ENCODE measurements at places on chromosomes 5 and 9.

DNA sequence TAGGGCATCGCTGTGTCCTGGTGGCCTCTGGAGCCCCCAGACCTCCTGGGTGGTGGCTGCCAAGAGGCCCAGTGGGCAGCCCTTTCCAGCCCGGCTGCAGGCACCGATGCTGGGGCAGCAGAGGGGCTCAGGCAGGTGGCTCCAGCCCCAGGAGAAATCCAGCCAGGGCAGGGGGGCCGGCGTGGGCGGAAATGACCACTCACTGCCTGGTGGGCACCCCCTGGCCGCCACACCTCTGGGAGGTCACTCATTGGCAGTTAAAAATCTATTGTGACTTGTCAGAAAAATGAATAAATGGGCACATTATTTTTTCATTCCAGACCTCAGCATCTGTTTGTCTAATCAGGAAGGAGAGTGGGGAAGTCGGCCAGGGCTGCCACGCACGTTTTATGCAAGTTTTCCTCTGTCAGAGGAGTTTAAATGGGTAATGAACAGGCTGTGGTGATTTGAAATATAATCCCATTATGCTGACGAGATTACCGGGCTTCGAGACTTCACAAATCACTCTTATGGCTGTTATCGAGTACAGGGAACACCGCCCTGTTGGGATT, 171.9 kb downstream of the GAPVD1 start:
- H3K36me3 ChIP-seq: no peaks in the 10 kb centered on the region
- no peaks in the 10 kb centered on the region for H3K27me3 ChIP-seq
- H3K4me1 ChIP-seq: no peaks in the 10 kb centered on the region
- no peak overlapping the region for H3K4me3 ChIP-seq

DNA sequence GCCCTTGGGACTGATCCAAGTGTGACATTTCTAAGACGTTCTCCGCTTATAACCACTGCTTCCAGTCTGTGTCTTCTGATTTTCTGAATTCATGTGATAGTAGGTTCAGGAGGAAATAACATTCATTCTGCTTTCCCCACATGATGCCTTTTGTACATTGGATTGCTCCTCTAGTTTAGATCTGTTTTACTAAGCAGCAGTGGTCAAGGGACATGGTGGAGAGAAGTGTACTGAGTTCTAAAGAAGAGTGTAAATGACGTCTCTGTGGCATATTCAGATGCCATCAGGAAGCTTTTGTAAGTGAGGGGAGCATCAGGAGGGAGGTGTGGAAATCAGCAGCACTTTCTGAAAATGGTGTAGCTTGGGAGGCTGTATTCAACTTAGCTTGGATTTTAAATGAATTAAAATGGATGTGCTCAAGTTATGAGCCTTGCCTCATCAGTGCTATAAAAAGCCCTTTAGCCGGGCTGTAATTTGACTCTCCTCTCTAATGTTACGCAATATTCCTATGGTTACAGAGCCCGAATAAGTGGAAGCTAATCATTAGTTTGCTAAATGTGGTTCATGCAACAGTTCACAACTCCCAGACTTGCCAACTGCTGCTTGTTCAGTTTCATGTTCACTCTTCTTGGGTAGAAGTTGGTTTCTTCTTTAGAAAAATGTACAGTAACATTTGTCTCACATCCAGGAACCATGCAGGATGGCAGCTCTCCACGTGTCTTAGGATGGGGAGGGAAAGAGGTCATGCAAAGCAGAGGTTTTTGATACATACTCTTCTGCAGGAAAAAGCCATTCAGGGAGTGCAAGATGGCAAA, 281.3 kb downstream of the ARHGAP26 start:
- H3K4me3 ChIP-seq: no peak overlapping the region
- H3K27ac ChIP-seq: no peak overlapping the region
- H3K27me3 ChIP-seq: no peaks in the 10 kb centered on the region
- no peaks in the 10 kb centered on the region for H3K36me3 ChIP-seq
- peaks cover 38% of the 10 kb centered on the region for H3K4me1 ChIP-seq

DNA sequence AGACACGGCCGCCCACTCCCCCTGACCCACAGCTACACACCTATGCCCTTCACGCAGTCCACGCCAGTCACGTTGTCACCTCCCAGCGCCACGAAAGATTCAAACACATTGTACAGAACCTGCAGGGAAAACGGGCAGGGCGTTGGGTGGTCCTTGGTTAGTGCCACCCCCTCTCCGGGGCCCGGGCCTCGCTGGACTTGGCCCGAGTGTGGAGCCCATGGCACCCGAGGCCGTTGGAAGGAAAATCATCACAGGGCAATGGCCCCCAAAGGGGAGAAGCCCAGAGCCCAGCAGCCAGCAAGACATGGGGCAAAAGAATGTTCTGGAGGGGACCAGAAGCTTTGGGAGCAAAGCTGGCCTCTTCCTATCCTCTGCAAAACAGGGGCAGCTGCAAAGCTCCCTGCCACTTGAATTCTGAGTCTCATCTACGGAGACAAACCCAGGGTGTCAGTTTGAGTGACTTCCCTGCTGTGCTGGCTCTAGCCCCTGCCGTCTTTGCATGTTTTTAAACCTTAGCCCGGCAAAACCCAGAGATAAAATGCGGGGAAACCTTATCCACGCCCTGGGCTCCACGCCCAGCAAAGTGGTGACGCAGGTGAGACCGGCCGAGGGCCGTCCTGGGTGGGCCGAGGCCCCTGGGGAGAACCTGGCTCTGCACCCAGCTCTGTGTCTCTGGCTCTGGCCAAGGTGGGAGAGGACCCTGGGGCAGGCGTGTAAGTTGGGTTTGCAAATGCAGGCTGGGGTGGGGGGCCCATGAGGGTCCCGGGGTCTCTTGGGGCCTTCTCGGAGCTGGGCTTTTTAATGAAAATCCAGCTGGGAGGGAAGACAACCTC, 38.9 kb downstream of the SLC9A3 start:
- H3K27ac ChIP-seq: no peak overlapping the region
- H3K4me1 ChIP-seq: no peaks in the 10 kb centered on the region
- H3K36me3 ChIP-seq: no peaks in the 10 kb centered on the region
- DNase-seq: no peak
- H3K4me3 ChIP-seq: no peak overlapping the region
- no peaks in the 10 kb centered on the region for H3K27me3 ChIP-seq

DNA sequence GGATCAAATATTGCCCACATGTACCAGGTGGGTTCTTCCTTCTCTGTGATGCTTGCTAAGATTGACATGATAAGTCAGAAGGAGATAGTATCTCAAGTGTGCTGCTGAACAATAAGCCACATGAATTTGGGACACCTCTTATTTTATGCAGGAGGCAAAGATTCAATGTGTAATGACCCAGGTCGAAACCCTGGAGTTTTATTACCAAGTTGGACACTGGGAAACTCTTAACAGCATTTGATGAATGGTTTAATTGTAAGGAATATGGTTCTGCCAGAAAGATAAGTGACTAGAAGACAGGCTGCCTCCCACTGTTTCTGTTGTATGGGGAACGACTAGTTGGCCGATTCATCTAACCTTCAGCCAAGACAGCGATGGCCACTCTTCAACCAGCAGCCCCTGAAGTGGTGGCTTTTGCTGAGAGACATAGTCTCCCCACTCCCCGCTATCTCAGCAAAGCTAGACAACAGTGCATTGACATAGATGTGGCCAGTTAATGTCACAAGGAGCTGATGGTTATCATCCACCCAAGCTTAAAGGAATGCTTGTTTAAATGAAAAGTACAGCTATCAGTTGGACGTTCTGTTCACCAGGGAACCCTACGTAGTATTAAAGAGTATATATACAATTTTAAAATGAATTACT, 407.7 kb downstream of the KDM4C start:
- no peak overlapping the region for H3K4me3 ChIP-seq
- DNase-seq: no peak
- H3K27ac ChIP-seq: no peak overlapping the region

DNA sequence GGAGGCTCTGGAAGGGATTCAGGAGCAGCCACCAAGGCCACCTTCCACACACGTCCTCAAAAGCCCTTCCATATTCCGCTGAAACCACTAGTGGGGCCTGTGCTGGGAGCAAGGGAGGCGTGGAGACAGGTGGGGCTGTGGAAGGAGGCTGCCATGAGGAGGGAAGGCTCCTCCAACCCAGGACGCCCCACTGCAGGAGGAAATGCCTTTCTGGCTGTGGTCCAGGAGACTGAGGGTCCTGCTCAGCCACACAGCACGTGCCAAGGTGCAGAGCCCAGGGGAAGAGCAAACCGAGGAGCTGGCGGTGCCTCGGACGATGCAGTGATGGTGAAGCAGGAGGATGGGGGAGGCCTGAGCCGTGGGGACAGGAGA, 49.5 kb downstream of the ADAMTS2 start:
- H3K4me3 ChIP-seq: no peak overlapping the region
- no peaks in the 10 kb centered on the region for H3K4me1 ChIP-seq
- DNase-seq: no peak
- no peaks in the 10 kb centered on the region for H3K36me3 ChIP-seq
- H3K27me3 ChIP-seq: no peaks in the 10 kb centered on the region

DNA sequence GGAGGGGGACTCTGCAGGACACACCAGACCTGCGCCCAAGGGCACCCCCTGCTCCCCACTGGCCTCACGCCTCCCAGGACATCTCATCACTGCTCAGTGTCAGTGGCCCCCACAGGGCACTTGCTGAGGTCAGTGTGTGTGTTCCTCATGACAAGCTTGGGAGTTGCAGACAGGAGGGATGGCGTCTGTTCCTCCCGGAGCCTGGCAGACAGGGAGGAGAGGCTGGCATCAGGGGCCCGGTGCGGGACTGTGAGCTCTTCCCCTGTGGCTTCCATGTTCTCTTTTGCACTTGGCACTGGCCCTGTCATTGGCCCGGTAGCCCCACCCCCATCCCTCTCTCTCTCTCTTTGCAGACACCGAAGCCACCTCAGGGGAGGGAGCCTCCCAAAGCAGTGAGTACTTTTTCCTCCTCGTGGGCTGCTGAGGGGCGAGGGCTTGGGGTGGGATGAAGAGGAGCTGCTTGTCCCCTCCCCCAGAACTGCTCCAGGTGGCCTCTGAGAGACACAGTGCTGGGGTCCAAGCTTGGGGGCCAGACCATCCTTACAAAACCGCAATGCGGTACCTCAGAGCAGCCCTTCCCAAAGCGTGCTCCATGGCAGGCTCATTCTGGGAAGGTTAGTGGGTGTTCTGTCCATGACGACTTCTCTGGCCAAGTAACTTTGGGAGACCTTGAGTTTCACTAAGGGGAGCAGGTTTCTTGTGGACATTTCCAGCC, 75.7 kb downstream of the AMBP start:
- no peak for DNase-seq
- no peaks in the 10 kb centered on the region for H3K36me3 ChIP-seq
- H3K4me3 ChIP-seq: no peak overlapping the region
- no peaks in the 10 kb centered on the region for H3K4me1 ChIP-seq
- no peak overlapping the region for H3K27ac ChIP-seq

DNA sequence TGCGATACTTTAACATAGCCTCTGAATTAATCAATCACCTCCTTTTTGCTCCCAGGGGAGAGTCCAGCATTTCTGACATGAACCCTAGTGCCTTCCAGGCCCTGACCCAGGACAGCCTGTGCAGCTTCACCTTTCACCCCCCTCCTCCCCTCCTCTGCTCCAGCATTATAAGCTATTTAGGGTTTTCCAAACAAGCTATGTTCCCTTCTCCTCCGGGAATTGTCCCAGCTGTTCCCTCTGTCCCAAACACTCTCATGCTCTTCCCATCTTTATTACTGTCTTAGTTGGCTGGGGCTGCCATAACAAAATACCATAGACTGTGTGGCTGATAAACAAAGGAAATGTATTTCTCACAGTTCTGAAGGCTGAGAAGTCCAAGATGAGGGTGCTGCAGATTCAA, 161.5 kb downstream of the EBF1 start:
- H3K27me3 ChIP-seq: no peaks in the 10 kb centered on the region
- no peak overlapping the region for H3K4me3 ChIP-seq
- H3K27ac ChIP-seq: no peak overlapping the region
- DNase-seq: no peak
- H3K4me1 ChIP-seq: peaks cover 9% of the 10 kb centered on the region

GRCh38 chr5:108531367-108532128, 149.7 kb upstream of the FBXL17 start:
- H3K27me3 ChIP-seq: no peaks in the 10 kb centered on the region
- no peaks in the 10 kb centered on the region for H3K4me1 ChIP-seq
- no peak for DNase-seq
- no peaks in the 10 kb centered on the region for H3K36me3 ChIP-seq
- no peak overlapping the region for H3K4me3 ChIP-seq

DNA sequence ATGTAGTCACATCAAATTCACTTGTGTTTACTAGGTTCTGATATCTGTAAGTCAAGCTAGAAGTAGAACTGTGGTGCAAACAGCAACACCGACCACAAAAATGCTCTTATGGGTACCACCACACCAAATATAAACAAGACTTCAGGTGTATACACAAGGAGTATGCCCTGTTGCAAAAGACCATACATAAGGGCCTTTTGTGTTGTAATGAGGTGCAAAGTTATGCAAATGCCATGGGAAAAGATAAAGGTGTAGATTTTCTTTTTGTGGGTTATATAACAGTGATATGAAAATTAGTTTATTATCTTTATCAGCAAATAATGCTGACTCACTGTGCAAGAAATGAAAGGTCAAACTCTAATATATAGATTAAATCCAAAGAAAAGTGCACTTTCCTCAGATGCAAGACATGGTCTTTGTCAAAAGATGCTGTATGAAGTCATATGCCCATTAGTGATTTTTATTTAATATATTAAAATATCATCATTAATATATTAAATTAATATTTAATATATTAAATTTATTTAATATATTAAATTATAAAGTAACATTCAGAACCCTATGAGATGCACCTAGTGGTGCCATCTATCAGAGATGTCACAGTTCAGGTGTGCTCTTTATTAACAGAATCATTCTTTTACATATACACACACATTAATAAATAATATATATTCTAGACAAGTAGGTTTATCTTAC, 26.7 kb upstream of the ALDH1A1 start:
- no peaks in the 10 kb centered on the region for H3K36me3 ChIP-seq
- no peaks in the 10 kb centered on the region for H3K27me3 ChIP-seq
- no peak overlapping the region for H3K27ac ChIP-seq
- no peaks in the 10 kb centered on the region for H3K4me1 ChIP-seq

- no peaks in the 10 kb centered on the region for H3K27me3 ChIP-seq
- H3K4me1 ChIP-seq: peaks cover 3% of the 10 kb centered on the region
- H3K27ac ChIP-seq: no peak overlapping the region
- no peaks in the 10 kb centered on the region for H3K36me3 ChIP-seq
- no peak overlapping the region for H3K4me3 ChIP-seq
- DNase-seq: no peak
These were observed 90.1 kb downstream of the ZFAND5 start for GRCh38 chr9:72274916-72275315.

DNA sequence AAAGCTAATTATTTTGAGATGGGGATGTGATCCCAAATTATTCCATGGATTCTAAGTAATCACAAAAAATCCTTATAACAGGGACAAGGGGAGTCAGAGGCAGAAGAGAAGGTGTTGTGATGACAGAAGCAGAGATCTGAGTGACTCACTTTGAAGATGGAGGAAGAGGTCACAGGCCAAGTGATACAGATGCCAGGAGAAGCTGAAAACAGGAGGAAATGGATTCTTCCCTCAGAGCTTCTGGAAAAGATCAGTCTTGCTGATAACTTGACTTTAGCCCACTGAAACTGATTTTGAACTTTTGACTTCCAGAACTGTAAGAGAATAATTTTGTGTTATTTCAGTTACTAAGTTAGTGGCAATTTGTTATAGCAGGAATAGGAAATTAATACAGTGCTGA, 105.3 kb downstream of the GCNT1 start:
- H3K36me3 ChIP-seq: no peaks in the 10 kb centered on the region
- no peak overlapping the region for H3K27ac ChIP-seq
- no peak overlapping the region for H3K4me3 ChIP-seq
- peaks cover 9% of the 10 kb centered on the region for H3K4me1 ChIP-seq
- DNase-seq: no peak

All from GM12878 (cell line).